ENCODE measurements at places on chromosomes 7 and 10. TPM values are rescaled to one million over a fixed set of nuclear protein-coding genes. Genes with fewer than 3 reads are reported as not detected.
A peak's percentile ranks its signal among the peaks of the same experiment; 100 is the strongest.

DNA sequence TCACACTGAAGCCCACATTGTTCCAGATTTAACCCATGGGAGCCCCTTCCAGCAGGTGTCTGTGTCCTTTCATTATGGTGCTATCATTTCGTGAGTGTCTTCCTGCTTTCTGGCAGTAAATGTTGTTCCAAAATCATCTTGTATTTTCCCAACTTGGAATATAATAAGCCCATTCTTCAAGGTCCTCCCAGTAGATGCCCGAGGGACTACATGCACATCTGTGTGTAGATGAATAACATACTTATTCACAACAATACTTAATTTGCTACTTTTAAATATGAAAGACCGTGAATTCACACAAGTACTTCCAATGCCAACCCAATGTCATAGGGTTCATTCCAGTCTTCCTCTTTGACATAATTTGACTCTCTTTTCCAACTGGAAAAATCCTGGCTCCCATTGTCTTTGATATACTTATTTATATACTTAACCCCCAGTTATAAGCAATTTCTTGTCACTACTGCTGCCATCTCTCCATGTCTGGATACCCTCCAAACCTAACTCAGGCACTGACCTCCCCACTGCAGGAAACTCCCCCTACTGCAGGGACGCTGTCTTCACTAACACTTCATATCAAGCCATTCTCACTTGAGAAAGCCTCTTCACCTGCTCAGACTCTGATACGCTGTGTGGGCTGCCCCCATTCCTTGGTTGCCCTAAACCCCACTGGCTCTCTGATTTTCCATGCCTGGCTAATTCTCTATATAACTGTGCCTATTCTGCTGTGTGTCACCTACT lies 1119.2 kb downstream of the CNTNAP2 start:
- no peak for DNase-seq

DNA sequence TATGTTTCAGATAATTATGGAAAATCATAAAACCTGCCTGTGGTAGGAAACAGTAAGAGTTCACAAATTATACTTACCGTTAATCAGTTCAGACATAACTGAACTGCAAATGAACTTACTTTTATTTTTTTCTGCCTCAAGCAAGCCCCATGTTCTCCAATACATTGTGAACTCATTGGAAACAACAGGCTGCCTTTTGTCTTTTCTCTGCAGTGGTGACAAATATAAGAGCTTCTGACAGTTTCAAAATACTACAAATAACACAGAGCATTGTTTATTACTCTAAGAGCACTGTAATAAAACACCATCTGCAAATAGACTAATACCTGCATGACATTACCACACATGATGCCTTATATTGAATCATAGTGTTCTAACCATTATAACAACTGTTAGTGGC lies 94.0 kb upstream of the CDCA7L start:
- no peak for DNase-seq

GRCh38 chr10:88038268-88038667 lies 174.8 kb downstream of the PTEN start:
- DNase-seq = no peak

- DNase-seq = peak; percentile 55
Measured at GRCh38 chr7:26479581-26479980, 187.9 kb downstream of the SNX10 start.

The PLEKHA8 gene
- total RNA-seq = 13.0 TPM

GRCh38 chr10:112092519-112092918 lies 91.0 kb downstream of the GPAM start:
- no peak for DNase-seq

The COBL gene
- total RNA-seq = 5.3 TPM

GRCh38 chr7:19362099-19362498 lies 216.9 kb upstream of the FERD3L start:
- no peak for DNase-seq

The PHYHIPL gene
- 1.4 TPM for total RNA-seq

DNA sequence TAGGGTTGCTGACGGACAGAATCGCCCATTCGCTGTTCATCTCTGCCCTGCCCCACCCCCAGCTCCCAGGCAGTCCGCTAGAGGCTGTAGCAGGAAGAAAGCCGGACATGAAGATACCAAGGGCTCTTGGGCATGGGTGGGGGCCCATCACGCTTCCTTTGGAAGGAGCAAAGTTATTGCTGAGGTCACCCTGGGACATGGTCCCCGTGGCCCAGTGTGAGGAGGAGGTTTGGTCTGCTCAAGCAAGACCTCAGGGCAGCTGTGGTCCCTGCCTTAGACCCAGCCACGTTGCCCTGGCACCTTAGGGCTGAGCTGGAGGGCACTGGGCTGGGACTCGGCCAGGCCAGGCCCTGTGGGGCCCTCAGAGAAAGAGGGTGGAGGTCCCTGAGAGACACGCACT lies 132.1 kb upstream of the NPS start:
- no peak for DNase-seq

- no peak for DNase-seq
Measured at GRCh38 chr10:17046989-17047388, 82.6 kb downstream of the CUBN start.

GRCh38 chr10:130141038-130141437 lies 4.8 kb downstream of the GLRX3 start:
- no peak for DNase-seq

The STEAP1 gene
- 3.9 TPM for total RNA-seq

GRCh38 chr10:96369890-96370583 lies 11.2 kb upstream of the OPALIN start:
- DNase-seq = no peak

- DNase-seq = no peak
Measured at GRCh38 chr7:148852272-148852671, 31.8 kb downstream of the EZH2 start.

The CFAP46 gene
- 0.48 TPM for total RNA-seq

- no peak for DNase-seq
Measured at GRCh38 chr7:45988405-45989057, 67.5 kb upstream of the IGFBP3 start.

- DNase-seq = no peak
Measured at GRCh38 chr10:71554671-71555070, 158.0 kb downstream of the CDH23 start.

DNA sequence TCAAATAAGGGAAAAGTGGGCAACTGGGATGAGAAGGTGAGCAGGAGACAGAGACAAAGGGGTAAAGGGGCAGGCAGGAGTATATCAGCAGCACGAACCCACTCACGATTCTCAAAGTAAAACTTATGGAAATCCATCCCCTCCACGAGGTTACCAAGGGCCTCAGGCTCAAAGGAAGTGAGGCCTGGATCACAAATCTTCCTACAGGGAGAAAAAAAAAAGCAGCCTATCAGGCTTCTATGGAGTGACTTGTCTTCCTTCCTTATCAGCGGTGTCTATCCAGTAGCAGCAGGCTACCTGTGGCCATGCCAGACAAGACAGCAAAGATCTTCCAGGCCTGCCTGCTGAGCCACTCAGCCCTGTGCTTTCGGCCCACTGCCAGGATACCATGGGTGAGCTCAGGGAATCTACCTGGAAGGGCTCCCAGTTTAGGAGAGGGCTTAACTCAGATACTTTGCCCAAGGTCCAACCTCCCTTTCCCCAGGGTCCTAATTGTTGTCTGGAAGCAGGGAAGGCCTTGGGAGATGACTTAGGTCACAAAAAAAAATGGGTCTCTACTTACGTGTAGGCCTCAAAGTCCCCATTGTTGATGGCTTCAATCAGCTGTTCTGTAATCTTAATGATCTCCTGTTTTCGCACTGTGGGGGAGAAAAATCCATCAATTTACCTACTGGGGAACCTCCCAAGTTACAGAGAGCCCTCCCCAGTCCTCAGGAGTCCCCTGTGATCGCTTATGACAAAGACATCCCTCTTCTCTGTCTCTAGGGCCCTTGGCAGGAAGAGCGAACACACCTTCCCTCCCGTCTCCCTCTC lies 5.7 kb upstream of the NDST2 start:
- DNase-seq = no peak

DNA sequence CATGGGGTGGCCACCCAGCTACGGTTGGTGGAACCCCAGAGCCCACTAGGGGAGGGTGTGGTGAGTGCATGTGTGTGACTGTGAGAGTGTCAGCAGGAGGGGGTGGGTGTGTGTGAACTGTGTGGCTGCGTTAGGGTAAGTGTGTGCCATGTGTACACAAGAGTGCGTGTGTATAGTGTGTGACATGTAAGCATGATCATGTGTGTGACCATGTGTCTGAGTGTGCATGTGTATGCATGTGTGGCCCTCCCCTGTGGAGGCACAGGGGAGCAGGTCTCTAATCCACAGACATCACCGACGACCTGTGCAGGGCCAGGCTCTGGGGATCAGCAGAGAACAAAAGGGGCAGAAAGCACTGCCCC lies 3.5 kb upstream of the CFAP46 start:
- no peak for DNase-seq

GRCh38 chr7:158420591-158421340 lies 166.9 kb downstream of the PTPRN2 start:
- no peak for DNase-seq

The DCLRE1C gene
- 18.5 TPM for total RNA-seq

DNA sequence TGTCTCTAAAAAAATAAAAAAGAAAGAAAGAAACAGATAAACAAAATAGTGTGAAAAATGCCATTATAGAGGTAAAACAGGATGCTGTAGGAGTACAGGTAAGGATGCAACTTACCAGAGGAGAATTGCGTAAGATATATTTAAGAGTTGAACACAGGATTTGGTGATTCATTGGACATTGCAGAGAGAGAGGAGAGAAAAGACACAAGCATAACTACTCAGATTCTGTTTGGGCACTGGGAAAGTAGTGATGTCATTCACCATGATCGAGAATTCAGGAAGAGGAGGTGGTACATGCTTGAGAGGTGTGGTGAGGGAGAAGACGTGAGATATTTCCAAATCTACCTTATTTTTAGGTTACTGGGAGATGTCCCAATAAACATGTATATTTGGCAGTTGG lies 97.6 kb downstream of the AASS start:
- no peak for DNase-seq

DNA sequence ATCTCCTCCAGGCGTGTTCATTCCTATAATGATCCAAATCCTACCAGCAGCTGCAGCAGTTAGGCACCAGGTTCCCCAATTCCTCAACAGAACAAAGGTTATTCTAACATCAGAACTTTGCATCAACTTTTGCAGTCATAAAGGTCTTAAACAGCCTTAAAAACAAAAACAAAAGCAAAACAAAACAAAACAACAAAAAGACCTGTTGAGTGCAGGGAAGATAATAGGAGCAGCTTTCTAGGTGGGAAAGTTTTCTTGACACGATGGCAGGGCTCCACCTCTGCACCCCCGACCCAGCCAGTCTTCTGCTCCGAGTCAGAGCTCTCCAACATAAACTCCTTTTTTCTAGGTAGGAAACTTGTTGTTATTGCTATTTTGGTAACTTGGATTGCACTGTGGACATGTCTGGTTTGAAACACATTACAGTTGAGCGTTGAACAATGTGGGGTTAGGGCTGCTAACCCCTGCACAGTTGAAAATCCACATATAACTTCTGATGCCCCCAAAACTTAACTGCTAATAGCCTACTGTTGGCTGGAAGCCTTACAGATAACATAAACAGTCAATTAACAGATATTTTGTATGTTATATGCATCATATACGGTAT lies 77.6 kb downstream of the MTPN start:
- no peak for DNase-seq

GRCh38 chr10:15158972-15159371 lies 9.5 kb downstream of the NMT2 start:
- peak; percentile 33 for DNase-seq

Data from umbilical cord (tissue), 2 donors.